ENCODE measurements at places on chromosomes 7 and 10.

DNA sequence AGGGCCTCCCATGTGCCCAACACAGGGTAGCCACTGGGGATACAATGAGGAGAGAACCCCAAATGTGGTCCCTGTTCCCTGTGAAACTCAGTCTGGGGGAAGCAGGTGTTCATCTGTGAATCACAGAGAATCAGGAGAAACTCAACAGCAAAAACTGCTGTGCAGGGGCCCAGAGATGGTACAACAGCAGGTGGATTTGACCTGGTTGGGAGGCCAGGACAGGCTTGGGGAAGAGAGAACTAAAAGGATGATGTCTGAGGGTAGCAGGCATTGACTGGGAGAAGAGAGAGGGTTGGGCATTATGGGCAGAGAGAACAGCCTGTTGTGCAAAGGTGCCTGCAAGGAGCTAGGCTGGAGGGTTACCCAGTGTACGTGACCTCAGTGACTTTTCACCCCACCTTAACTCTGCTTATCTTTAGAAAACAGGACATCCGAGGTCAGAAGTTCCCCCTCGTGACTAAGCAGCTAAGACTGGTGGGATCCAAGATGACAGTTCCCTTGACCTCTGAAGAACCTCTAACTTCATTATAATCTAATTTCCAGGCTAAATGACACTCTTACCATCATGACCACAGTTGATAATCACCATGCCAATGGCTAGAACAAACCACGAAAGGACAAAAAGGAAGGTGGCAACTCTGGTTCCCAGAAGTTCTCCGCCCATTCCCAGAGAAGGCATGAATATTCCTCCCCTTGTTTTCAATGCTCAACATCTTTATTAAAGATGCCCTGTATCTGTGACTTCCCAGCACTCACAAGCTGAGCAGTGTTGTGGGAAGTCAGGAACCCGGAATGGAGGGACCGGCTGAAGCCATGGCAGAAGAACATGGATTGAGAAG, 5.1 kb upstream of the ADAMTS14 start:
- DNase-seq: no peak

- no peak for DNase-seq
Measured at GRCh38 chr7:35818513-35818912, 17.7 kb downstream of the SEPTIN7 start.

GRCh38 chr7:140870003-140870402, 54.7 kb downstream of the BRAF start:
- no peak for DNase-seq

DNA sequence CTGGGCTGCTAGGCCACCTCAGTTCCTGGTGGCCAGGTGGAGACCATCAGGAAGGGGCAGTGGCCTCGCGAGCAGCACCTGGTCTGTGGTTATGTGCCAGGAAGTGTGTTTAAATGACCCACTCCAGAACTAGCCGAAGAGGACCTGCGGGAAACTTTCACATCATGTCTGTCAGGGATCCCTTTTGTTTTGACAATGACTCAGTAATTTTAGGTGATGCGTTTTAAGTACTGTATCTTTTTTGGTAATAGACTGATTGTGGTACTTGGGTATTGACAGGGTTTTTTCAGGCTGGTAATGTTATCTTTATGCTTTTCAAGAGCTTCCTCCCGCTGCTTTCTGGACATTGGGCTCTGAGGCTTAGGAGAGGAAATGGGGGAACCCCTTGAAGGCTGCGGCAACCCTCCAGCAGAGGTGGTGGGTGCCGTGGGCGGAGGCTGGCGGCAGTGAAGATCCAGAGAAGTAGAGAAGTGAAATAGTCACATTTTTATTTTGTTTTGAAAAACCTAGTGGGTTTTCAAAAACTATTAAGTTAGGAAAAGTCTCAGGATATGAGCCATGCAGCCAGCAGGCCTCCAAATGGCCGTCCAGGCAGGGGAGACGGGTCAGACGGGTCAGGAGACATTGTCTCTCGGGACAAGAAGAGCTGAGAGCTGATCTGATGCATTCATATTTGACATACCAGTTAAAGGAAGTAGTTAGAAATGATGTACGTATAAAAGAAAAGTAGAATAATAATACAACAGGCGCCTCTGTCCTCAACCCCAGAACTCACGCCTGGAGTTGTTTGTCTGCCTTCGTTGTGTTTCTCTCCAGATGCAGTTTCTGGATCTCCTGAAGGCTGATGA, 27.7 kb downstream of the PPP2R2D start:
- no peak for DNase-seq

DNA sequence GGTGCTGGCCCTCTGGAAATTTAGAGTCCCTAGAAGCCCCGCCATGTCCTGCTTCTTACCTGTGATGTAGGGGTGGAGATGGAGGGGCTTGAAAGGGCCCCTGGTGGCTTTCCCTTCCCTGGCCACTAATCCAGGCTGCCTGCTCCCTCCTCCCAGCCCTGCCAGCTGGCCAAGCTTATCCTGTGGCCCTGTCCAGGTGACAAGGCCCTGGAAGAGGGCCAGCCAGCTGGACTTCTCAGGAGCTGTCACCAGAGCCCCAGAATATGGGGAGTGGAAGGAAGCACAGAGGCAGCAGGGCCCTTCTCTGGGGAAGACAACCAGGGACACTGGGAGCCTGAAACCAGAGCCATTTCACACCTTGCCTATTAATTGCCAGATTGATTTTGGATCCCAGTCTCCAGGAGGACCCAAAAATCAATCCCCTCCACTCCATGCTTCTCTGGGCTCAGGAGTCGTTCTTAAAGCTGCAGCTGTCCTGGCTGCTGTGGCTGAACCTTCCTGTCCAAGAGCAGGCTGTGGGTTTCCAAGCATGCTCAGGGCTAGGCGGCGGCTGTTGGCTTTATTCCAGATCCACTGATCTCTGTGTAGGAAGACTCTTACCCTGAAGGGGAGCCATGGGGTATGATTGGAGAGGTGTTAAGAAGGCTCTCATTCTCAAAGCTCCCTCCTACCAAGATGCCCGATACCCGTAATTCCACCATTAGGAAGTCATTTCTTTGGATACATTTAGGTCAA, 52.6 kb upstream of the PCBD1 start:
- no peak for DNase-seq

GRCh38 chr10:100709146-100710082, 36.0 kb upstream of the PAX2 start:
- DNase-seq: no peak

- DNase-seq: no peak
Measured at GRCh38 chr10:90047243-90047729, 345.9 kb downstream of the KIF20B start.

DNA sequence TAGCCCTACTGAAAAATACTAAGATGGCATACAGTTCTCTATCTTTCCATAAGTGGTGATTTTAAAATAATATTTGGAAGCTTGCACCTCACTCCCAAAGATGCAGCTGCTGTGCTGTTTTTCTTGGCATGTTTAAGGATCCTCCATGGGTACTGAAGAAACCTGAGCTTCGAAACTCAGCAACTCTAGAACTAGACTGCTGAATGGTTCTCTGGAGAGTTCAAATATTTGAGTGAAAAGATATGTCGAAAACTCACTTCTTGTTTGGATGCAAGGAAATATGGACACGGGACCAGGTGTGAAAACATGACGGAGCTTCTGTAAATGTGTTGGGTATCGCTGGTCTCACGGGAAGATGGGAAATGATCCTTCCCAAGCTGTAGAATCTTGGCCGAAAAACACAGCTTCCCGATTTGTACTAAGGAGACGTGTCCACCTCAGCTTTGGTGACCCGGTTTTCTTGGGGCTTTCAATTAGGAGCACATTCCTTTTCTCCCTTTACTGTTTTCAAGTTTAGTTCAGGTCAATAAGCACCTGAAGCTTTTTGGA, 543.8 kb upstream of the NRP1 start:
- DNase-seq: no peak

- no peak for DNase-seq
Measured at GRCh38 chr10:35781643-35782035, 139.5 kb upstream of the FZD8 start.

- DNase-seq: no peak
Measured at GRCh38 chr7:149838992-149839408, 825 bp downstream of the ZNF862 start.

GRCh38 chr10:58264780-58265179, 2.9 kb downstream of the IPMK start:
- no peak for DNase-seq

GRCh38 chr7:68504716-68505115, 1093.6 kb upstream of the AUTS2 start:
- DNase-seq: no peak
